SJSA1 (cell line): ENCODE measurements at places on chromosomes 5 and 9. TPM values are rescaled to one million over a fixed set of nuclear protein-coding genes. Genes with fewer than 3 reads are reported as not detected.

DNA sequence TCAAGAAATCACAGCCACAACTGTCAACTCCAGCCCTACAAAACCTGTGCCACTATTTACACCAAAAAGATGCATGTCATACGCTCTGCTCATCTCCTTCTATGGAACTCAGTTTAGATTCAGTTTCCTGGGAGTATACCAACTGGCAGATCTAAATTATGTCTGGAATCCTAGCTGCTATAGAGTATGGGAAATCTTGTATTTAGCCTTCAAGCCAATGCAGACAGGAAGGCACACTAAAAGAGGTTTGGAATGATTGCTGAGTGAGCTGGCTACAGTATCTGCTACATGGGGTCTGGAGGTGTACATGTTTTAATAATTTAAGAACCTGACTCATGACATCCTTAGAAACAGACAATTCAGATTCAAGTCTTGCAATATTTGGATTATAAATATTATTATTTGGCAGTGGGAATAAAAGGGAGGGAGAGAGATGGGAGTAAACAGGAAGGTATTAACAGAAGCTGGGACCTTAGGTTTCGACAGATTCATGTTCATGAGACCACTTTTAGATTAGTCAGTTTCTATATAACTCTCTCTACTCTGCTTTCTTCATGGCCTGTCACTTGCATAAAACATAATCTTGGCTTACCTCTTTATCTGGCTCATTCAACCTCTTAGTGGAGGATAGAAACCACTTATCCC lies 178.8 kb upstream of the HAPLN1 start:
- DNase-seq = no peak

GRCh38 chr5:59777028-59777427 lies 116.5 kb downstream of the PDE4D start:
- DNase-seq = no peak

DNA sequence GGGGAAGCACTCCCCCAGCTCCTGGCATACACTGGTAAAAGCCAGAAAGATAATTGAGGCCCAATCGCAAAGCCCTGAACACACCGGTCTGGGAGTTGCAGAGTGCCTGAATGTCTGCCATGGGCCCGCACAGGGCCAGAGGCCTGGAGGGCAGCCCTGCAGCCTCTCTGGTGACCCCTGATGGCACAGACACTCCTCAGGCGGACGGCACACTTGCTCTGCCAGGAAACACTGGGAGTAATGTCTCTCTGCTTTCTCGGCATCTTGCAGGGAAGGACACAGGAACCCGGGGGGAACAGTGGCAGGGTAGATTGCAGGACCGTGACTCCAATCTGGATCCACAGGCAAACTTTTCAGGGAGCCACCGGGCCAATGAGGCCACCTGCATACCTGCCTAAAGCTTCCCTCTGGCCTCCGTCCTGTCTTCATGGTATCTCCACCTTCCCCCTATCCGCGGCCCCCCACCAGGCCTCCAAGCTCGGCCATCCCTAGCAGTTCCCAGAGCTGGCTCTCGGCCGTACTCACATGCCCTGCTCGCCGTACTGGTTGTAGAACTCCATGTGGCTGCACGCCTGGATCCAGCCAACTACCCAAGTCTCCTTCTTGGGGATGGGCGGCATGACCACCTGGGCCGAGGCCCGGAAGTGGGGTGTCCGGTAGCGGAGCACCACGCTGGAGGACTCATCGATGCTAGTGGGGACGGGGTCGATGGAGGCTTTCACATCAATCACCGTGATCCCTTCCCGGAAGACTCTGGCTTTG lies 797 bp downstream of the FAM78A start:
- DNase-seq = no peak

S1PR3 gene
- total RNA-seq = 12.5 and 25.8 TPM in 2 replicates

DNA sequence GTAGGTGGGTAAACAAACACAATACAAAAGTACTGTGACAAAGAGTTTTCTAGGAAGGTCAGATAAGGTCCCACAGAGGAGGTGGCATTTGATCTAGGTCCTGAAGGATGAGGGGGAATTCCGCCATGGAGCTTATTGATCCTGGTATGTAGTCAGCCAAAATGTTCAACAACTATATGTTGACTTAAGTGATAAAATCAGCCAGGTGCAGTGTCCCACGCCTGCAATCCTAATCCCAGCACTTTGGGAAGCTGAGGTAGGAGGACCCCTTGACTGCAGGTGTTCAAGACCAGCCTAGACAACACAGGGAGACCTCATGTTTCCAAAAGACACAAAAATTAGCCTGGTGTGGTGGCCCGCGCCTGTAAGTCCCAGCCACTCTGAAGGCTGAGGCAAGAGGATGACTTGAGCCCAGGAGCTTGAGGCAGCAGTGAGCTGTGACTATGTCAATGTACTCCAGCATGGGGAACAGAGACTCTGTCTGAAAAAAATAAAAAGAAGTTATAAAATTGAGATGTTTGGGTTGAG lies 46.4 kb upstream of the PLIN2 start:
- no peak for DNase-seq

DNA sequence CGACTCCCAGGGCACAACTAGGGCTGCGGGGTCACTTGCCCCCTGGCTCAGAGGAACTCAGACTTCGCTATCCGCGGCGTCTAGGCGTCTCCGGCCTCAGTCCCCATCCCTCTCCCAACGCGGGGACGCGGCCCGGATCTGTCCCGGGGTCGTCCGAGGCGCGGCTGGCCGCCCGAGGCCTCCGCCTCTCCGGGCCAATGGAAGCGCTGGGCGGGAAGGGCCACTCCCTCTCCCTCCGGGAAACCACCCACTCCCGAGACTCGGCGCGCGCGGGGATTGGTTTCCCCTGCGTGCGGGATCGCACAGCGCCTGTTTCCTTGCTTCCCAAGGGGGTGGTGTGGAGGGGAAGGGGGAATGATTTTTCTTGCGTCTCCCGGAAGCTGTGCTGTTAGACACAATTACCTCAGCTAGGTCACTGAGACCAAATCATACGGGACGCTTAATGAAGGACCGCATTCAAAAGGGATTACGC lies 38.3 kb downstream of the NR2F1 start:
- DNase-seq = peak; percentile 76

NUTM2G gene
- total RNA-seq = not detected in 2 replicates
